Hypothalamus (tissue), 51 donors: ENCODE measurements at places on chromosomes 13 and 19.

GRCh38 chr13:35882722-35883497 is 248.3 kb downstream of the DCLK1 start:
- no peak for DNase-seq

GRCh38 chr13:110254151-110254679 is 52.7 kb downstream of the COL4A1 start:
- no peak for DNase-seq

- peak; percentile 11 for DNase-seq
Observed at GRCh38 chr19:41934849-41935374, 6.7 kb upstream of the ERFL start.

DNA sequence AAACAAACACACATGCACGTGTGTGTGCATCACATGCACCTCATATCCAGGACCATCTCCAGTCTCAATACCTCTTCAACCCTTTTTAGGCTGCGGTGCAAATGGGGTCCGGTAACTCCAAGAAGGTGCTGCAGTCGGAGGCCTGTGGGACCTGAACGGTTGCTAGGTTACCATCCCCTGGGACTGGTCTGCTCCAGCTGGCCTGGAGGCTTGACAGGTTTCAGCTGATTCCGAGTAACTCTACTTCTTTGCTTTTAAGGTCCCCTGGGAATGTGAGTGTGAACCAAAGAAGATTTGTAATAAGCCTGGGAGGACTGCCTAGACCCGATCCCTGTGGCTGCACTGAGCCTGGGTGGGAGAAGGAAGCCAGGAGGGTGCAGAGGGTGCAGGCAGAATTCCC is 117.5 kb downstream of the CCNA1 start:
- no peak for DNase-seq

DNA sequence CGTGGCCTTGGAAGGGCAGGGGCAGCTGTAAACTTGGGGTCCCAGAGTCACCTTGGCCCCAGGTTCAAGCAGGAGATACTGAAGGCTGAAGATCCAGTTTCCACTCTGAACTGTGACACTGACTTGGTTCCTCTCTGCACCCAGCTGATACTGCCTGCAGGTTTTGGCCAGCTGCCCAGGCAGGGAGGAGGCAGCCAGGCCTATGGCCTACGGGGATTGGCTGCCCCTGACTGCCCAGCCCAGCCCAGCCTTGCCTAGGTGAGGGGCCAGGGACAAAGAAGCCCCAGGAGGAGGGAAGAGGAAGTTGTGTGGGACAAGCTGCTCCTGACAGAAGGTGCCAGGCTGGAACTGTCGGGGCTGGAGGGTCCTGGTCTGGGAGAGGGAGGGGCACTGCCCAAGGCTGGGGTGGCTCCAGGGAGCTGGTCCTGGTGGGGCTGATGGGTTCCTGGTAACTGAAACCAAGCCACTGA is 51.7 kb upstream of the CYP4F8 start:
- DNase-seq = no peak

- DNase-seq = no peak
Observed at GRCh38 chr13:98291658-98292057, 114.6 kb upstream of the RNF113B start.

GRCh38 chr19:54616057-54616456 is 14.2 kb upstream of the LILRB1 start:
- no peak for DNase-seq

GRCh38 chr13:75723901-75724300 is 87.8 kb downstream of the LMO7 start:
- DNase-seq = no peak

DNA sequence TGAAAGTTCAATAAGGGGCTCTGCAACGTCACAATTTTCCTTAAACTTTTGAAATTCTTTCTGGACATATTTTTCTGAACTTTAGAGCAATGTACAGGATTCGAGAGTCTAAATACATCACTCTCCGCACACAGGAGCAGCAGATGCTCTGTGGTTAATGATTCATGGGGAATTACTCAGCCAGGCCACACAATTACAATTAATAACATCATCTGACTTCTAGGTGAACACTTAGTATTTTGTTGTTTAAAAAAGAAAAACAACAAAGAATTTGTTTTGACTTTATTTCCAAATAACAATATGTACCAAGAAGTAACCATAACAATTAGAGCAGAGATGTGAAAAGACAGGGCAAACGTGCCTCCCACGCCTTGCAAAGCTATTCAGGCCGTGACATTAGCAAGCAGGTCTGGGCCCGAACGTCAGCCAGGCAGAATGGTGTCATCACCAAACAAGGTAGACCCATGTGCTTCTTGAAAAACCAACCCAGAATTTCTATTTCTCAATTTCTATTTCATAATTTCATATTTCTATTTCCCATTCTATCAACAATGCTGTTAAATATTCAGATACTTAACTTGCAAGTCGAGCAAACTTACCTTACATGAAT is 236.3 kb downstream of the COL4A1 start:
- DNase-seq = no peak

DNA sequence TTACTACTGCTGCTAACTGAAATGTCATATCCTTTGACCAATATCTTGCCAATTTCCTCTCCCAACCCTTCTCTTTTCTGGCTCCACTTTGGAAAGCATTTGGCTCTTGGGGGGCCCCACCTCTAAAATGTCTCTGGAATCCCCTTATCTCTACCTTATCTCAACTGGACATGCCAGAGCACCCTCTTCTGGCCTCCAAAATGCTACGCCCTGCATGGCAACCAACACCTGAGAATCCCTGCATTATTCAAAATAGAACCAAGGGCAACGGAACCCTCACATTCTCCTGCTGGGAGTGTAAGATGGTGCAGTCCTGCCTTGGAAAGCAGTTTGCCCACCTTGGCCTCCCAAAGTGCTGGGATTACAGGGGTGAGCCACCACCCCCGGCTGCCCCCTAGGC is 35.3 kb downstream of the CERS4 start:
- DNase-seq = no peak

GRCh38 chr19:50221087-50221486 is 17.7 kb downstream of the MYH14 start:
- DNase-seq = no peak

DNA sequence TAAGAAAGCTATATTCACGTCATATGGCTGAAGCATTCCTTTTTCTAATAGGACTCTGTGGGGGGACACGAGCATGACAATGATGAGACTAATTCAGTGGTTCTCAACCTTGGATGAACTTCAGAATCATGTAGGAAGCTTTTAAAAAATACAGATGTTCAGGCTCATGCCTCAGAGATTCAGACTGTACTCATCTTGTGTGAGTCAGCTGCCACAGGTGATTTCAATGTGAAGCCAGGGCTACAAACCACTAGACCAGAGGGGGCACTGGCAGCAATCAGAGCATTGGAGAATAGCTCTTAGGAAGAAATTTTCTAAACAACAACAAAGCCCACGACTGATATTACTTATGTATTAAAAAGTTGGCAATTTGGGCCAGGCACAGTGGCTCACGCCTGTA is 91.7 kb downstream of the SERP2 start:
- no peak for DNase-seq

GRCh38 chr19:31408460-31409124 is 59.4 kb upstream of the TSHZ3 start:
- DNase-seq = no peak

GRCh38 chr19:1169411-1169791 is 4.7 kb downstream of the SBNO2 start:
- DNase-seq = no peak

- no peak for DNase-seq
Observed at GRCh38 chr13:34803756-34804155, 138.3 kb upstream of the NBEA start.

DNA sequence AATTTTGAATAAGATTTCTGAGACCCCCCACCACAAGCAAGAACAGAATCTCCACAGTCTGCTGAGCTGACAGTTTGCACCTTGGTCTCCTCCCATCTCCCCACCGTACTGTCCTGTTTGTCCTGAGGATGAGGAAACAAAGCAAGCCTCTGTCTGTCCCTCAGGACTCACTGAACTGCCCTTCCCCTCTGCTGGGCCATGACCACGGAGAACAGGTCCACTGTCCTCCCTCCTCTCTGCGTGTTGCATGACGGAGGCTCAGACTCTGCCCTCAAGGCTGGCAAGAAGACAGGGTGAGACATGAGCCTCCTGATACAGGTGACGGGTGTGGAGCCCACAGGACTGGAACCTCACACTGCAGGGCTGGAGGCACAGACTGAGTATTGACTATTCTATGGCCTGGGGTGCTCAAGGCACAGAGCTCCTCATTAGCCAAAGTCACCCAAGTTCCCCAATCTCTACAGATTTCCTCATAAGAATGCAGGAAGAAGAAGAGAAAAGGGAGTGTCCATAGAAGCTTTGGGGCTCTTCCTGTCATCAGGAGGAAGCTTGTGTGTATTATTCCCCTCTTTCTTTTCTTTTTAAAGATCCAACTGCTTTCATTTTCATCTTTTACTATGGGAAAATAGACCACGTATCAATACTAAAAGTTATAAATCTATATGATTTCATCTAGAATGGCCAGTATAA is 22.4 kb upstream of the RGCC start:
- DNase-seq = no peak

DNA sequence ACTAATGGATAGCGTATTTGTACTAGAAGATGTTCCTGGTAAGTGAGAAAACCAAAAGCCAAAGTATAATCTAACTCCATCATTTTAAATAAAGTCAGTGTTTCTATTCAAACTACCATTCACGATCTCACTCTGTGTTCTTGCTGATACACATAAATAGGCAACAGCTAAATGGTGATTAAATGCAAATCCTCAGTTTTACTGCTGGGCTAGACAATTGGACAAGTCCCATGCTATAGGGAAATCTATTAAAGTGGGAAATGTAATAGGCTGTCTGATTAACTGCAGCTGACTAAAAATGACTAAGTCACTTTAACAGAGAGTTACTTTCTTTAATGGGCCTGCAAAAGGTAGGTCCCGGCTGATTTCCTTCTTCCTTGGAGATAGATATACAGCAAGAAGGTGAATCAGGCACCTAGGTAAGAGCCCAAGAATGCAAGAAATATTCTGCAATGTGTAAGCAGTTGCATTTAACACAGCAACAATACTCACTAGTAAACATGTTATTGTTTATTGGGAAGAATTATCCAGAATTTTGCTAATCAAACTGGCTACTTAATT is 298.4 kb downstream of the SLITRK6 start:
- DNase-seq = no peak

DNA sequence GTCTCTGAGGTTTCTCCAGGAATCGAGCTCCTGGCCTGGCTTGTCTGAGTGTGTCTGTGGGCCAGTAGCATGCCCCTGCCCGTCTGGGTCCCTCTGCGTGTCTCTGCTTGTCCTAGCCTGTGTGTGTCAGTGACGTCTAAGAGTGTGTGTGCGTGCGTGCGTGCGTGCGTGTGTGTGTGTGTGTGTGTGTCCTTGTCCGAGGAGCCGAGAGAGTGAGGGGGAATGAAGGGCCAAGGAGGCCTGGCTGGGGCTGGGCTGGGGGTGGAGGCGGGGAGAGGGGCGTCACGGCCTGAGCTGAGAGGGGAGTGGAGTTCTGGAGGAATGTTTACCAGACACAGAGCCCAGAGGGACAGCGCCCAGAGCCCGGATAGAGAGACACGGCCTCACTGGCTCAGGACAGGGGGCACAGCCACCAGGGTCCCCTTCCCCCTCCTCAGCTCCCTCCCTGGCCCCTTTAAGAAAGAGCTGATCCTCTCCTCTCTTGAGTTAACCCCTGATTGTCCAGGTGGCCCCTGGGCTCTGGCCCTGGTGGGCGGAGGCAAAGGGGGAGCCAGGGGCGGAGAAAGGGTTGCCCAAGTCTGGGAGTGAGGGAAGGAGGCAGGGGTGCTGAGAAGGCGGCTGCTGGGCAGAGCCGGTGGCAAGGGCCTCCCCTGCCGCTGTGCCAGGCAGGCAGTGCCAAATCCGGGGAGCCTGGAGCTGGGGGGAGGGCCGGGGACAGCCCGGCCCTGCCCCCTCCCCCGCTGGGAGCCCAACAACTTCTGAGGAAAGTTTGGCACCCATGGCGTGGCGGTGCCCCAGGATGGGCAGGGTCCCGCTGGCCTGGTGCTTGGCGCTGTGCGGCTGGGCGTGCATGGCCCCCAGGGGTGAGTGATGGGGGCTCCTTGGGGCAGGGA is at the start of gene AXL:
AXL (plus strand) TSS at position 609 of the 893 bp plus-strand sequence; CDS start at position 779, 170 bp downstream.
- peak; percentile 86 for DNase-seq

GRCh38 chr13:31870511-31870910 is 131.2 kb downstream of the RXFP2 start:
- no peak for DNase-seq

- no peak for DNase-seq
Observed at GRCh38 chr19:10231612-10232228, 589 bp upstream of the S1PR2 start.

GRCh38 chr19:11069561-11069960 is 19.7 kb upstream of the LDLR start:
- DNase-seq = no peak

DNA sequence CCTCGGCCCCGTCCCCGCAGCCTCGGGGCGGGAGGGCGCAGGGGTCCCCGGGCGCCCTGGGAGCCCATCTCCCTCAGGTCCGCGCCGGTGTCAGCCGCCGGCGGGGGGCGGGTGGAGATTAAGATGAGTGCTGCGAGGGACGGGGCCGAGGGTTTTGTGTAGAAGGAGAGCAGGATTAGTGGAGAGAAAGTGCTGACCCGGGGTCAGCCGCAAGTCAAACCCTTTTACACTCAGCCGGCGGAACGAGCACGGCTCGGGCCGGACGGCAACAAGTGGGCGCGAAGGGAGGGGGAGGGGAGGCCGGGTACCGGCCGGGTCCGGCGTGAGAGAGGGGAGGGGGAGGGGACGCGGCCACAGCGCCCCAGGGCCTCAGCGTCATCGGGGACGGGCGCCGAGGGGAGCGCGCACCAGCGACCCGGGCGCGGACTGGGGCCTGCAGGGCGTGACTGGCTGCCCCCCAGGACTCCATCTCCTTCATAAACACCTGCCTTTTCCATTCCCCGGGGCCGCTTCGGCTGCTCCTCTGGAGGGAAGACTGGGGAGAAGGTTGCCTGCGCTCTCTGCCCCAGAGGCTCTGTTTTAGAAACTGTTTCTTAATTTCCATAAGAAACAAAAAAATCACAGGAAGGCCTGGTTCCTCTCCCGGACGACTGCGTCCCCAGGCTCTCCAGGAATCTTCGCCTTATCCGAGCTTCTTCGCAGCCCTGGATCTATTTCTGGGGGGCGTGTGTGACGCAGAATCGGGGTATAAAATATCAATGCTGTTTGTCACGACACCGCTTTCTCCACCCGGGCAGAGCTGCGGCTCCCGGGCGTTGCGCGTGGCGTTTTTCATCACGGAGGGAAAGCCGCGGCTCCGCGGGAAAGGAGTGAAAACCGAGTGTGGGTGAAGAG is 6.5 kb downstream of the SOX1 start:
- DNase-seq = no peak

DNA sequence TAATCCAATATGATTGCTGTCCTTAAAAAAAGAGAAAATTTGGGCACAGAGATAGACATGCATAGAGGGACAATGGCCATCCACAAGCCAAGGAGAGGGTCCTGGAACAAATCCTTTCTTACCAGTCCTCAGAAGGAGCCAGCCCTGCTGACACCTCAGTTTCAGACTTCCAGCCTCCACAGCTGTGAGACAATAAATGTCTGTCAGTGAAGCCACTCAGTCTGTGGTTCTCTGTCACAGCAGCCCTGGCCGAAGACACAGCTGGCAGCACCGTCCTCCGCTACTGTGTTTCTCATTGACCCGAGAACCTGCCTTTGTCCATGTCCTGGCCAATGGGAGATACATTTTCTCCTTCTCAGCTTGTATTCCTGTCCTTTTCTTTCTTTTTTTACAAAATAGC is 207.9 kb downstream of the TM9SF2 start:
- no peak for DNase-seq

- no peak for DNase-seq
Observed at GRCh38 chr13:43080199-43080598, 56.8 kb downstream of the DNAJC15 start.
